T-helper 9 cell (primary cell): ENCODE measurements at places on chromosomes 5 and 9.

- no peak for DNase-seq
Observed at GRCh38 chr5:164057121-164057520, 551.7 kb downstream of the MAT2B start.

- DNase-seq, result no peak
Observed at GRCh38 chr9:88531920-88532698, 2.9 kb upstream of the NXNL2 start.

DNA sequence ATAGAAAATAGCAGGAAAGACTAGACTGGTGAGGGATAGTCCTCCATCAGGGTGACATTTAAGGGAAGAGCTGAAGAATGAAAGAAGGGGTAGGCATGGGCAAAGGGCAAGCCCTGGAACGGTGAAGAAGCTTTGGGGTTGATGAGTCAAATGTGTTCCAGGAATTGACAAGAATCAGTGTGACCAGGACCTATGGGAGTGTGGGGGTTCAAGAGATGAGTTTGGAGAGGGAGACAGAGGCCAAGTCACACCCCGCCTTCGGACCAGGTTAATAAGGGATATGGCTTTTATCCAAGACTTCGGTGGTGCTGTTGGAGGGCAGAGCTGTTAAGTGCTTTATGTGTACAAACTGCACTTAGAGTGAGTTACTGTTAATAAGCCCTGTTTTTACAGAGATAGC, 920 bp downstream of the PMPCA start:
- DNase-seq, result no peak

- DNase-seq, result no peak
Observed at GRCh38 chr9:70407081-70407503, 7.4 kb downstream of the KLF9 start.

GRCh38 chr5:35294976-35295375, 64.7 kb upstream of the PRLR start:
- DNase-seq, result no peak

DNA sequence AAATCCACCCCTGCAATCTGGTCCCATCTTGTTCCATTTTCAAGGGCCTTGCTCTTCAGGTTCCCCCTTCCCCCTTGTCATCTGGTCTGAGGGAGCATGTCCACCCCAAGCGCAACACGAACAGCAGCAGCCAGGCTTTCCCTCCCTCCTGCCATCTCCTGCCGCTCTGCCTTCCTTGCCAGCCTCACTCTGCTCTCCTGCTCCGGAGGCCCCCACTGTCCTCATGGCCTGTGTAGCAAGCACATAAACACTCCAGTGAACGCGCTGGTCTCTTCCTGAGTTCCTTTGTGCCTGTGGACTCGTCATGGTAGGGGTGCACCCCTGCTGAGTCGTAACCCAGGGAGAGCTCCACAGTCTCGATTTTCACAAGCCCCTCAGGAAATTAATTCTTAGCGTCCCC, 29.9 kb downstream of the TENT4A start:
- no peak for DNase-seq

DNA sequence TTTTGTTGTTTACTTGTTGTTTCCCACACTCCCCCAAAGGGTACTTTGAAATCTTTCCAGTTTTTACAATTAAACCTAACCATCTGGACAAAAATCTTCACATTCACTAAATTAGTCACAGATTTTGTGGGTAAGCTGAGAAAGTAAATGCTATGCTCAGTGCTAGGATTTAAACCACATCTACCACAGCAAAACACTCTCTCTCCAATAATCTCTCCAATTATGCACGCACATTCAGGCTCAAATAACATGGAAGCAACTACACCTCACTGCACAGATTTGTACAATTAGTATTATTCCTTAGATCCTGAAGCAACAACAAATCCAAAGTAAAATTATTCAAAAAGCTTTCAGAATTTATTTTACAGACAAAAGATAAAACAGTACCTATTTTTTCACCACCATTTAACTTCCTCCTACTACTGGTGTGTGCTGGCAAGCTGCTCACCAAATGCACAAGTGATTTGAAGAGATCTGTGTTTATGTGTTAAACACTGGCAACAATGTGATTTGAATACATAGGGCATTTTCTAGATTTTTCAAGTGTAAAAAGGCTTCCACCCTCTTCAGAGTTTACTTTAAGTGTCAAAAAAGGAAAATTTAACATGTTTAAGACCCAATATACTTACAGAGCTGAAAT, 16.6 kb downstream of the ZNF608 start:
- no peak for DNase-seq

DNA sequence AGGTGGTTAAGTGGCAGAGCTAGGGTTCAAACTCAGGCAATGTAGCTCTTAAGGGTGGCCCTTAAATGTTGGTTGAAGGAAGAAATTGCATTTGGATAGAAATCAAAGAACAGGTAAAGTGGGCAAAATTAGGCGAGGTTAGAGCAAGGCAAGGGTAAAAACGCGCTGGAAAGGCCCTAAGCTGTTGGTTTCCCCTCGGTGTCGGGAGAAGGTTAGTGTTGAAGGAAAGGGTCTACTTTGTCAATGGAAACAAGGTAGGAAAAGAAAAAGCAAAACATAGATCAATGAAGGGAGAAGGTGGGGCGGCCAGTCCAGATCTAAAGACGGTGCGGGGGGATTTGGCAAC, 431 bp downstream of the FASTKD3 start:
- DNase-seq, result no peak

- DNase-seq, result no peak
Observed at GRCh38 chr5:146669656-146670055, 153.7 kb upstream of the GPR151 start.

- DNase-seq, result no peak
Observed at GRCh38 chr5:21688655-21689054, 1164.5 kb downstream of the CDH12 start.

DNA sequence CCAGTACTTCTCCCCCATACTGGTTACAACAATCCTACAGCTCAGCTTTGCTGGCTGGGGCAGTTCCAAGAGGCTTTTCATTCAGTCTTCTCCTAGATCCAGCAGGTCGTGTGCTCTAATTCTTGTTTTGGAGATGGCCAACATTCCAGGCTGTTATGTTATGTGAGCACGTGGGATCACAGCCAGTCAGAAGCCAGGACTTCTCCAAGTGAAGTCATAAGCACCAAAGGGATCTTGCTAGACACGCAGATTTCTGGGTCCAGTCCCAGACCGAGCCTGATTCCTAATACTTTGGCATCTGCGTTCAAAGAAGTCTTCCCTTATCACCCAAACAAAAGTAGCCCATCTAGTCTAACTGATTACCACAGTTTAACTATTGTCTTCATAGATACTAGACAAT, 1.4 kb upstream of the LARP1 start:
- no peak for DNase-seq

- DNase-seq, result peak; percentile 36
Observed at GRCh38 chr9:99140685-99141314, 35.9 kb downstream of the TGFBR1 start.

DNA sequence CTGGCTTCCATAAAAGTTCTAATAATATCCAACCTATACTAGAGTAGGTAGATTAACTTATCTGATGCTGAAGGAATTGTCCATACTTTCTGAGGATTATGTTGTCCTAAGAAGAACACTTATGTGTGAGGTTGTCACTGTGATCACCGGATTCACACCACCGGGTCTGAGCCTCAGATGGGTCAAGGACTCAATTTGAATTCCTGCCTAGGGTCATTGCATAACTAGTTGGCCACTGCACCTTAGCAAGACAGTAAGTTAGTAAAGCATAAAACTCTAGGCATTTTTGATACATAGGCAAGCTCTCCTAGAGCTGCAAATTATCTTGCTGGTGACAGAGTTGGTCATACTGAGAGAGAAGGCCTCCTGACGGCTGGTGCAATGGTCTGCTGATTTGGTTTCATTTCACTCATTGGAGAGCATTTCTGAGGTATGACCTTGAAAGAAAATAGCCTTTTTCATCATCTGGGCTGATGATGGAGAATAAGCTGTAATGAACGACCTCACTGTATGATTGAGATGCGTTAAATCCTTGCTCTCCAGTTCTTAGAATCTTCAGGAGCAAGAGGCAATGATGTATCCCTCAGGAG, 72.0 kb upstream of the CKMT2 start:
- DNase-seq, result no peak
